ENCODE measurements at places on chromosomes 5 and 9.

DNA sequence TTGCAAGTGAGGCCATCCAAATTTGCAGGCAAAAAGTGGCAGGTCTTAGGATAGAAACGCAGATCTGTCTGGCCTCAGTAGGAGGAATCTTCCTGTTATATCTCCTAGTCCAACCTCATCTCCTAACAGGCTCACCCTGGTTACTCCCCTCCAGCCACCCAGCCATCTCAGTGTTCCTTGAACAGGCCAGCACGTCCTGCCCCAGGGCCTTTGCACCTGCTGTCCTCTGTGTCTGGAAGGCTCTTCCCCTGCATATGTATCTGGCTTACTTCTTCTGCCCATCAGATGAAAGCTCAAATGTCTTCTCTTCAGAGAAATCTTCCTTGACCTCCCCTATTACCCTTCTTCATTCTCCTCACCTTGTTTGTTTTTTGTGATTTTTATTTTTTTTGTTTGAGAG, 107.3 kb upstream of the ALDH1B1 start:
- no peak for DNase-seq

- no peak for DNase-seq
Observed at GRCh38 chr5:162824360-162824759, 613.0 kb upstream of the CCNG1 start.

DNA sequence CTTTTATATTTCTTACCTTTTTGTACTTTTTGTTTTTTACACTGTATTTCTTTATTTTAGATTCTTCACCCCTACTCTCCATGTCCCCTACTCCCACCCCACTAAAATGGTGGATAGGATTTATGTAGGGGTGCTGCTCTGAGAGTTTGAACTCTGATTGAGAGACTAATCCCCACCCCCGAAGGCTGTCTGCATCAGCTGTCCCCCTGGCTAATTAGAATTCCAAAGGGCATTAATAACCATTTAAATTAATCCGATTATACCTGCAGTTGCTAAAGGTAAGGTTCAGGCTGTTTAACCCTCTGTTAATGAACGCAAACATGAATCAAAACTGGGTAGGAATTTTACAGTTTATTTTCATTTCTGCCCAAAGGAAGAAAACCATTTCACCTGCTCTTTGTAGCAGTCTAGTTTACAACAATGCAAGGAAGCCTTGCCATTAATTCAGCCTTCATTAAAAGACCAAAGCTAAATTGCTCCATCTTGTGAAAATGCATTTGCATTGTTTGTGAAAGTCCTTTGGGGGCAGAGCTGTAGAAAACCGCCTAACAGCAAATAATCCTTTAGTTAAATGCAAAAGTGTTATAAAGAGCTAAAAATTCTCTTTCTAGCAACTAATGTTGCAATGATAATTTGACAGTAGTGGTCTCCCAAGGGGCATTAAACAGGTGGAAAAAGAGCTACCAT, 71.2 kb downstream of the ZCCHC7 start:
- no peak for DNase-seq

DNA sequence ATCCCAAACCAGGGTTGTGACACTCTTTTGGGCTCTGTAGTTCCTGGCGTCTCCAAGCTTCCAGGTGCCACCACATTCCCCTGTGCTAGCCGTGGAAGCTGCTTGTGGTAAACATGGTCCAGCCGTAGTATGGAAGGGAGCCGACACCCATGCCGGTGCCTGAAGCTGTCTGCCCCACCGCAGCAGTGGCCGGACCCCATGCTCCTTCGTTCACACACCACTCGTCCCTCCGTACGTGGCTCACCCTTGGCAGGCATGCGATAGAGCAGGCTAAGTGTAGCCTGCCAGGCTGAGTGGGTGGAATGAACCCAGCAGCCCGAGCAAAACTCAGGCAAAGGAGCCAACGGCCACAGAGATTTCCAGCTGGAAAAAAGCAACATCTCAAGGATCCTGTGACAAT, 2030.4 kb downstream of the EFNA5 start:
- DNase-seq = no peak

- DNase-seq = no peak
Observed at GRCh38 chr9:93268551-93269314, 84.8 kb downstream of the WNK2 start.

DNA sequence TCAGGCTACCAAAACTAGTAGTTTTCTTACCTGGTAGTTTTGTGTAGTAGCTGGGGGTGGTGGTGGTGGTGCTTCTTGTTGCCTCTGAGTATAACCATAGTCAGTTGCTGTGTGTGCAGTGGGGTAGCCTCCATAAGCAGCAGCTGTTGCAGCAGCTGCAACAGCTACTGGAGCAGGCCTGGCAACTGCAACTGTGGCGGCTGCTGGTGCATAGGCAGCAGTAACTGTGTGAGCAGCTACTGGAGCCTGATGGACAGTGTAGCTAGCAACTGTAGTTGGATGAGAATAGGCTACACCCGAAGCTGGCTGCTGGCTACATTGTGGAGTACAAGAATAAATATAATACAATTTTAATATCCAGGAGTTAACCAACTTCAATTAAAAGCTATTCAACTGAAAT, 24.7 kb downstream of the ZFR start:
- DNase-seq = no peak

DNA sequence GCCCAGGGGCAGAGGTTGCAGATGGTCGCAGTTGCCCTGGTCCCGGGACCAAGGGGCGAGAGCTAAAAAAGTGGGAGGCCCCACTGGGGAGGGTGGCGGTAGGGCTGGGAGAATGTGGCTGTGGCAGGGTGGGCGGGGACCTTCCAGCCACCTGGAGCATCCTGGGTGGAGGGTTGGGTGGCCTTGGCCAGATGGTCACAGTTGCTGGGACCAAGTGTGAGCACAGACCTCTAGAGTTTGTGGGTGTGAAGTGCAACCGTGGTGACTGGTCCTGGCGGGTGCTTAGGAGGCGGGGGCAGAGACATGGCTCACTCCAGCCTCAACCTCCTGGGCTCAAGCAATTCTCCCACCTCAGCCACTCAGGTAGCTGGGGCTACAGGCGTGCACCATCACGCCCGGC, 5.7 kb upstream of the TRAF2 start:
- no peak for DNase-seq

- DNase-seq = no peak
Observed at GRCh38 chr9:81971727-81972126, 16.8 kb upstream of the SPATA31D1 start.

GRCh38 chr5:138464008-138464387, 1.3 kb upstream of the EGR1 start:
- DNase-seq = peak; percentile 89

Measured in hippocampal formation (tissue), 2 donors.